ENCODE measurements at places on chromosomes 4 and X.

DNA sequence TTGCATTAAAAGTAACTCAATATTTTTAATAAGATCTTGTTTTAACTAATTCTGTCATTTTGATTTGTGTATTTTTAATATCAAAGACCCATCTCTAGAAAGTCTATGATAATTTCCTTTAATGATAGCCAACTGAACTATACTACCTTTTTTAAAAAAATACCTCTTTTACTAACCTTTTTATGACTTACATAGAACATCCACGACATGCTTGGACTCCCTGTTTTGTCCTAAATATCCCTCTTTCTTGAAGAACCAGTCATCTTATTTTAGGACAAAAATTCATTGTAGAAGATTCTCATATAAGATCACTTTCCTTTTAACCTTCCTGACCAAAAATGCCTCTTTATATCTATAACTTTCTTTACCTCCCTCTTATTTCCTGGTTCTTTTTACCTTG is 76.8 kb upstream of the GC start:
- DNase-seq, result no peak

GRCh38 chr4:147284935-147285334 is 196.0 kb upstream of the EDNRA start:
- no peak for DNase-seq

- no peak for DNase-seq
These were observed 111.6 kb downstream of the FRYL start for GRCh38 chr4:48668254-48669017.

DNA sequence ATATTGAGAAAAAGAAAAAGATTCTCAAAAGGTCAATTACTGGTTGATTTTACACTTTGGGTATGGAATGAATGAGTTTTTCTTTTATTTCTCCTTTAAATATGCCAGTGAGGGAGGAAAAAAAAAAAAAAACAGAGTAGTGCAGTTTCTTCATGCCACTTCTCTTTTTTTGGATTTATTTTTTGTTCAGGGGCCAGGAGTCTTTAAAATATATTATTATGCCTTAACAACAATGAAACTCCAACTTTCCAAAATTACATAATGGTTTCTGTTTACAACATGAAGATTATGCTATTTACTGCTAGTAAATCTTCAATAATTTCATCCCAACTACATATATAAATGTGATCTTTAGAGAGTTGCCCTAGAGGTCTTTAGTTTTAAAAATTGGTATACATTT is 31.9 kb downstream of the DTHD1 start:
- DNase-seq, result no peak

DNA sequence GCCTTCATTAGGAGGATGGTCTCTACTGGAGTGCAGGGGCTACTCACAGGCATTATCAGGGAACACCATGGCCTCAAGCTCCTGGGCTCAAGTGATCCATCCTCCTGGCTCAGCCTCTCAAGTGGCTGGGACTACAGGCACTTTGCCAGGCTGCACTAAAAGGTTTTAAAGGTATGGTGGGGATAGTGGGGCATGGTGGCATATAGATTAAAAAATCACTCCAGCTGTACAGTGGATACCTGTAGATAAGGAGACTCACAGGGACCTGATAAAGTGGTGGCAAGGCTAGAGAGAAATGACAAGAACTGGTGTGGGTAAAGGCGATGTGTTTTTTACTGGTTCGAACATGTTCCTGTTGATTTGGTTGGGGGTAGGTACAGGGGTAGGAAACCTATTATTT is 5.9 kb downstream of the ZAR1 start:
- no peak for DNase-seq

GRCh38 chrX:29665532-29665931 is 549.8 kb upstream of the MAGEB2 start:
- DNase-seq, result no peak

DNA sequence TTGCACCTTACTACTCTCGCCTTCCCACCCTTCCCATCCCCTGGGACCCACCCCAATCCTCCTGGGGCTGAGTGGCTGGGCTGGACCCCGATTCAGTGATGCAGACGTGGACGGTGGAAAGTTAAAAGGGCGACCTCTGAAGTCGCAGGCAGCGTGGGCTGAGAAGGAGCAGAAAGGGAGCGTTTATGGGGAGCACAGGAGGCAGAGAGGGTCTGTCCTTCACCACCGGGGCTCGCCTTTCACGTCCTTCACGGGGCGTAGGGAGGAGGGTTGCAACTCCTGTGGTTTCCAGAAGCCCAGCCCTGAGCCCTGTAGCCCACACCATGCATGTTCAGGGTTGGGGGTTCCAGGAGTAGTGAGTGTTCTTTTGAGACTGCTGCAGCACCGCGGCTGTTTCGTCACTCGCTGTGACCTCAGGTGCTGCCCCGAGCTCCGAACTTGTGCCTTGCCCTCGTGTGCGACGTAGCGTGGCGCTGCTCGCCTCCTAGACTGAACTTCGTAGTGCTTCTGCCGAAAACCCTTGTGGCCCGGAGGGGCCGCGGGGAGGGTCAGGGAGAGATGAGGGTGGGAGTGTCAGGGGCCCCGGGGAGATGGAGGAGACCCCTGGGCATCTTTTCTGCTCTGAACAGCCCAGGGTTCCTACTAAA is 1.6 kb downstream of the NHS start:
- DNase-seq, result peak; percentile 50

All from activated CD4-positive, alpha-beta T cell treated with anti-CD3 and anti-CD28 coated beads for 36 hours (primary cell).